ENCODE measurements at places on chromosomes 1 and 21.

DNA sequence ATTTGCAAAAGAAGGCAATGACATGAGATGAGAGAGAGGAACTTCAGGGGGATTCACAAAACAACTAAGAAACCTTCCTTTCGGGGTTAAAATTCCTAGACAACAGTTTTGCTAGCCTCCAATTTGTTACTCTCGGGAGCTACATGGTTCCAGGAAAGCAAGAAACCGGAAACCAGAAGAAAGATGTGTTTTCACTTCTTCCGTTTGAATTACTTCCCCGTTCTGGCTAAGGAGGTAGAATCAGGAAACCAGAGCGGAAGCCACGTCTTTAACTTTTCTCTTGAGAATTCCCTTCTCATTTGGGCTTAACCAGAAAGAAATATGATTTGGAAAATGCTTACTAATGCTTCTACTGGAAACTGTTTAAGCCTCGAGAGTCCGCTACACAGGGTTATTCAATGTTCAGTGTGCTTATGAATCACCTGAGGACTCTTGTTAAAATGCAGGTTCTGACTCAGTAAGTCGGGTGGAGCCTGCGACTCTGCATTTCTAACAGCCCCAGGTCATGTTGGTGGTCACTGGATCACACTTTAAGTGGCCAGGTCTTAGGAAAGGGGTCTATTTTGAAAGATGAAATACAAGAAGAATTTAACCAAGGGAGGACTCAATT is 43.5 kb upstream of the MCOLN3 start:
- DNase-seq, result no peak

DNA sequence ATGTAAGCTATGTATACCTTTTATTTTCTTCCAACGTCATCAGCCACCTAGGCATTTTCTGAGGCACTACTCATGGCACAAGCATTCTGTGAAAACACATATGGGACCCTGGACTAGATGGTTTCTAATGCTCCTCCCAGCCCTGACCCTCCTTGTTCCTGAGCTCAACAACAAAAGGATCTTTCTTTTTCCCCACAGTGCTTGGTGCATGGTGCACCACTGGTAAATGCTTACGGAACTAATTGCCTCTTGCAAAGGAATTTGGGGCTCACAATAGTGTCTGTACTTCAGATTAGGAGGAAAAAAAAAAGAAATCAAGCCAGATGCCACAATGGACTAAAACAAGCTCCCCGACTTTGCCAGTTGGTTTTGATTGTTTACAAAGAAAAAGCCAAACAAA is 390.5 kb downstream of the PLPP3 start:
- DNase-seq, result no peak

DNA sequence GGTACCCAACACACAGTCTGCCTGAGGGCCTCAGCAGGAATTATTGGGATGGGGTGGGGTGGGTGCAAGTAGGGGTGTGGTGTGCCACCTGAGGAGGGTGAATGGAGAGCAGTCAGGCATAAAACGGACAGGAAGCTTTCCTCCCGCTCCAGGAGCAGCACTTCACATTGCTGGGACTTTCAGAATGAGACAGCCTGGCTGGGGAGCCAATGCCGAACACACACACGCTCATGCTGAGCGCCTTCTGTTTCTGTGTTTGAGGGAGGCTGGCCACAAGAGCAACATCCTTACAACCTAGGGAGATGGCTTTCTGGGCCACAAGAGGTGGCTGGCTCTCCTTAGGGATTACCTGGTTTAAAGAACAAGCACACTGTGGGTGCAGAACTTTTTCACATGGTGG is 98.0 kb downstream of the LAMC2 start:
- no peak for DNase-seq

- DNase-seq, result no peak
Observed at GRCh38 chr1:198986036-198986435, 347.2 kb downstream of the PTPRC start.

GRCh38 chr1:80258659-80259058 is 1252.1 kb upstream of the ADGRL4 start:
- DNase-seq, result no peak

DNA sequence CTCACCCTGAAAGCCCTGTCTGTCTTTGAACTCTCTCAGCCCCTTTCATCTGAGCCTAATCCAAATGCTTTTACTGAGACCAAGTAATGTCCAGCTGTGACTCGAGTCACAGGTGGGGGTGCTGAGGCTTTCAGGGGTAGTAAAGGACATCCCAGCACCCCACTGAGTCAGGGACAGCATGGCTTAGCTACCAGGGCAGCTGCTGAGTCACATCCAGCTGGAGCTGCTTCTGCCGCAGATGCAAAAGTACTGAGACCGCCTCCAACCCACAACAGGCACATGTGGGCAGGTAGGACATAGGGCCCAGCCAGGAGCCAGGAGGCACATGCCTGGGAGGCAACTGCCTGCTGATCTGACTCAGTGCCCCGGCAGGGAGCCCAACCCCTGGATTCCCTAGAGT is 6.7 kb upstream of the VSIG8 start:
- DNase-seq, result no peak

GRCh38 chr1:18293291-18293690 is 185.7 kb downstream of the IGSF21 start:
- no peak for DNase-seq

DNA sequence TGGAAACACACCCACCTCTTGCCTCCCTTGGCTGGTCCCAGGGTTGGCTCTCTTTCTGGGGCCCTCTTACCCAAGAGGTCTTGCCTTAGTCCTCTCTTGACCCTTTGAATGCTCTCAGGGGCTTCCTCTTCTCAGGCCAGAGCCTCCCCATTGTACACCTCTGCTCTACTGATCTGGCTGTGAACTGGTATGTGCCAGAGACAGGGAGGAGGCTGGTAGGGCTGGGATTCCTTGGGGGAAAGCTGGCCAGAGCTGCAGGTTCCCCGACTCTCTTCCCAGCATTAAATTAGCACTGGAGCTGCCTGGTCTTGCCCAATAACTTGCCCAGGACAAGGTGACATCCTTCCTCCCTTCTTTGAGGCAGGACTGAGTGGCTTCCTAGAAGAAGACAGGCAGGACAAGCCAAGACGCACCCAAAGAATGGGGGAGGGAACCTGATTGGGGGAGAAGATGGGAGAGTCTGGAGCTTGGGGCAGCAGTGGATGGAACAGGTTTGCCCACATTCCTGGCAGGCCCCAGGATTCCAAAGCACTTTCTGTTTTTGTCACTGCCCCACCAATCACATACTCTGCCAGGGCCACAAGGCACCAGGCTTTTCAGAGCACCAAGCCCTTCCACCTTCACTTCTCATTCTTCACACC is 37.2 kb upstream of the CITED4 start:
- DNase-seq, result no peak

GRCh38 chr1:207115269-207115668 is 11.2 kb downstream of the C4BPA start:
- no peak for DNase-seq

DNA sequence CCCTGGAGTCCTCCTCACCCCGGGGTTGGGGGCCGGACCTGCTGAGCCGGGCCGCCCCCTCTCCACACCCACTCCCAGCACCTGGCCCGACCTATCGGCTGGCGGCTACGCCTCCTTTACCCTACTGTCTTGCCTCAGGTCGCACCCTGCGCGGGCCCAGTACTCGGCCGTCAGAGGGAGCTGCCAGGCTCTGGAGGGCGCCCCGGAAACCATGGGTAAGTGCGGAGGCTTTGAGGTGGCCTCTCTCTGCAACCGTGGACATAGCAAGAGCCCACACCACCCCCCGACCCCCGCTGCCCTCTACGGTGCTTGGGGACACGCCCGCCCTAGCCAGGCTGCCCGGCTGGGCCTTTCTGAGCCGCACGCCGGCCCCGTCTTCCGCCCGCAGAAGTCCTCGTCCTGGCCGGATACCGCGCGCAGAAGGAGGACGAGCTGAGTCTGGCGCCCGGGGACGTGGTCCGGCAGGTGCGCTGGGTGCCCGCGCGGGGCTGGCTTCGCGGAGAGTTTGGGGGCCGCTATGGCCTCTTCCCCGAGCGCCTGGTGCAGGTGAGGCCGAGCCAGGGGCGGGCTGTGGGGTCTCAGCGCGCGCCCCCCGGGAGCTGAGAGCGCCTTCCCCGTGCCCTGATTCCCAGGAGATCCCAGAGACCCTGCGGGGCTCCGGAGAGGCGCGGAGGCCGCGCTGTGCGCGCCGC is at the start of gene SH3D21:
Gene SH3D21 (plus strand): TSS at position 159 of the 692 bp plus-strand sequence. CDS start 53 bp downstream, at position 212.
- DNase-seq, result no peak

- DNase-seq, result no peak
Observed at GRCh38 chr1:11142618-11143391, 43.1 kb upstream of the EXOSC10 start.

DNA sequence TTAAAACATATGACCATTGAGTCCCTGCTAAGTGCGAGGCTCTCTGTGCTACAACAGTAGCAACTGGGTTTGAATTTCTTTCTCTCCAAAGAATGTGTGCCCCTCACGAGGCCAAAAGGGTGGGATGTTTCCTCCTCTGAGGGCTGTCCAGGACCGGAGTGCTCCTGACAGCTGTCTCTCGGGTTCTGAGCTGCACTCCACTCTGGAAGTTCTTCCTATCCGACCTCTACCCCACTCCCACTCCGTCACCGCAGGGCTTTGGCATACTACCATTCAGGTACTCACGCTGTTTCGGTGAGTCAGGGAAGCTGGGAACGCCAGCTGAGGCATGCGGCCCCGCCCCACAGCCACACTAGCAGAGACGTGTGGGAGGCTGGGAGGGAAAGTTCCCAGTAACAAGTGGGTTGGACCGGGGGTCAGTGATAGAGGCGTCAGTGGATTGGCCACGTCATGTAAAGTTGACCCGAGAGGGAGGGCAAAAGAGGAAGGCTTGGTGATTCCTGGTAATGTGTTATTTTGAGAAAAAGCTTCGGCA is 705 bp upstream of the SLC50A1 start:
- peak; percentile 34 for DNase-seq

- DNase-seq, result no peak
Observed at GRCh38 chr1:2981388-2981787, 39.9 kb upstream of the ACTRT2 start.

GRCh38 chr1:31422505-31423319 is 9.7 kb downstream of the SERINC2 start:
- DNase-seq, result peak; percentile 20

GRCh38 chr1:207923121-207923520 is 12.2 kb upstream of the CD34 start:
- DNase-seq, result no peak

DNA sequence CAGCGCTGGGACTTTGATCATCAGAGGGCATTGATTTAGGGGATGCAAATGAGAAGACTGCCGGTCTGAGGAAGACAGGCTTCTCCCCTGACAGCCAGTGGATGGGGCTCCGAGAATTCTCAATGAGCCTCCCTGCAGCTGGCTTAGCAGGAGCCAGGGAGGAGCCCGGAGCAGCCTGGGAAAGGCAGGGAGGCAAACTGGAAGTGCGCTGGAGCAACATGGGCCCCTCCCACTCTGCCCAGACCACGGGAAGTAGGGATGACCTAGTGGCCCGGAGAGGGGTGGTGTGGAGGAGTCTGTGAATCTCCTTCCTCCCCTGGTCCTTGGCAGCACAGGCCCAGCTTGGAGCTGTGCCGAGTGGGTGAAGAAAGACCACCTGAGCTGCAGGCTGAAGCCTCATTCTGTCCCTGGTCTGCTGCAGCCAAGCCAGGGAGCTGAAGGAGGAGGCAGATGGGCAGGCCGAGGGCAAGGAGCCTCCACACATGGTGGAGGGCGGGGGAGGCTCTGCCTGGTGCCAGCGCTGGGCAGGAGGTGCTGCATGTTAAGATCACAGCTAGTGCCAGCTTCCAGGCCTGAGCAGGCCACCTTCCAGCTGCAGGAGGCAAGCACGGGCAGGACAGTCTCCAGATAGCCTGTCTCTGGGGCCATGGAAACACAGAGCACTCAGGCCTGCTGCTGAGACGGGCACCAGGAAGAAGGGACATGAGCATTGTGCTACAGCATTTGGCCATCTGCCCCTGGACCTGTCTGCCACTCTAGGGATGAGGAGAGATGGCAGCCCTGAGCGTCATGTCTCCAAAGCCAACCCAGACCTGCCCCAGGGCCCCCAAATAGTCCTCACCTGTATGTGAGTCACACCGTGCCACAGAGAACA is 12.2 kb upstream of the CLSTN1 start:
- no peak for DNase-seq

GRCh38 chr1:93811326-93812065 is 67.5 kb downstream of the DNTTIP2 start:
- no peak for DNase-seq

GRCh38 chr1:225942574-225942973 is 1.6 kb upstream of the LEFTY2 start:
- DNase-seq, result no peak

DNA sequence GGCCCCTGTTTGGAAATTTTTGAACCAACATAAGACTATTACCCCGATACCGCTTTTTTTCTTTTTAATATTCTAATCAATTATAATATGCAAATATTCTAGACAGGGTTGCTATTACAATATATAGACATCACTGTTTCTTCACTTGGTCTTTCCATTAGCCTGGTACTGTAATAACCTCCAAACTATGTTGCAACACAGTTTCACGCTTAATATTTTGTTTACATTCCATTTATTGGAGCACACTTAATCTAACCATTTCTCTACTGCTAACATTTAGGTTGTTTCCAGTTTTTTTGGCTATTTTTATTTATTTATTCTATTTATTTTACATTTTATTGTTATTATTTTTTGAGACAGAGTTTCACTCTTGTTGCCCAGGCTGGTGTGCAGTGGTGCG is 17.6 kb upstream of the NID1 start:
- DNase-seq, result no peak

- DNase-seq, result no peak
Observed at GRCh38 chr1:167584581-167584980, 31.0 kb upstream of the CREG1 start.

GRCh38 chr21:41196993-41197392 is 29.0 kb downstream of the BACE2 start:
- DNase-seq, result no peak

- DNase-seq, result no peak
Observed at GRCh38 chr1:96508233-96508632, 213.4 kb upstream of the PTBP2 start.

GRCh38 chr1:245500546-245500945 is 345.8 kb downstream of the KIF26B start:
- no peak for DNase-seq

DNA sequence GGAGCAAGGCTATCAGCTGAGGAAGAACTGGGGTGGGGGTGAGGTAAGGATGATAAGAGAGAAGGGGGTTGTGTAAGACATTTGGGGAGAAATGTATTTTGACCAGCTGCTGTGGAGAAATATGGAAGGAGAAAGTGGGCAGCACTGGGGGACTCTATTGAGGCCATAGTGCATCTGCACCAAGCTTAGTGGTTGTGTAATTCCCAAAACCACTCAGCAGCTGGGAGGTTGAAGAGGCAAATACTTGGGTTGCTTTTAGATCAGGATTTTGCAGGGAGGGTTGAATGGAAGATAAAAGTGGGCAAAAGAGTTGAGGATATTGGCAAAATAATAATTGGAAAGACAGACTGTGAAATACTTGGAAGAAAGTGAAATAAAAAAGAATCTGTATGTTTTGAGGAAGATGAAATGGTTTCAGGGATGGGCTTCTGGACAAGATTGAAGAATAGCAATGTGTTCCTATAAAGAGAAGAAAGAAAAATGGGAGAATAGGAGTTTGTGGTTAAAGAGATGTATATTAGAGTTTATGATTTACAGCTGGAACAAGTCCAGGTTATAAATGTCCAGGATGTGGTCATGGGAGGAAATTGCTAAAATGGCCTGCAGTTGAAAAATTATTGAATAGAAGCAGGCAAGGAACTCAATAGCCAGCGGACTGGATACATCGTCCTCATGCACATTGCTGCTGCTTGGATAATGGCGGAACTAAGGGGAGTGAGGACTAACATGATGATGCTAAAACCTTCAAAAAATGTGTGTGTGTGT is 162.7 kb downstream of the DNM3 start:
- no peak for DNase-seq

Measured in effector memory CD4-positive, alpha-beta T cell (primary cell).